ENCODE measurements at places on chromosomes 2 and 18.

DNA sequence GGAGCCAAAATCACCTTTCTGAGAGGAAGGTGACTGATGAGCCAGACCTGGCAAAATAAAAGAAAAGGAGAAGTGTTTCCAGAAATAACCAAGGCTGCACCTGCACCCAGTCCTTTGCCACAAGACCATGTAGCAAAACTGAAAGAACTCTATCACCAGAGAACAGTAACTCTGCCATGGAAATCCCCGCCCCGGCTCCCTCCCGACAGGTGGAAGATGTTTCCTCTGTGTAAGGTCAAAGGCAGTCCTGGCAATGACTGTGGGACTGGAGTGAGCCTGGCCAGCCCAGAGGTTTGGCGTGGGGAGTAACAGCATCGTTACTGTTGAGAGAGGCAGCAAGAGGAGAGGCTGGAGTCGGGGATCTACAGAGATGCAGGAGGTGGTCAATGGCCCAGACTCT lies 42.3 kb downstream of the SPRED2 start:
- no peak for DNase-seq

- no peak for DNase-seq
Measured at GRCh38 chr18:48013162-48013561, 82.7 kb upstream of the SMAD2 start.

DNA sequence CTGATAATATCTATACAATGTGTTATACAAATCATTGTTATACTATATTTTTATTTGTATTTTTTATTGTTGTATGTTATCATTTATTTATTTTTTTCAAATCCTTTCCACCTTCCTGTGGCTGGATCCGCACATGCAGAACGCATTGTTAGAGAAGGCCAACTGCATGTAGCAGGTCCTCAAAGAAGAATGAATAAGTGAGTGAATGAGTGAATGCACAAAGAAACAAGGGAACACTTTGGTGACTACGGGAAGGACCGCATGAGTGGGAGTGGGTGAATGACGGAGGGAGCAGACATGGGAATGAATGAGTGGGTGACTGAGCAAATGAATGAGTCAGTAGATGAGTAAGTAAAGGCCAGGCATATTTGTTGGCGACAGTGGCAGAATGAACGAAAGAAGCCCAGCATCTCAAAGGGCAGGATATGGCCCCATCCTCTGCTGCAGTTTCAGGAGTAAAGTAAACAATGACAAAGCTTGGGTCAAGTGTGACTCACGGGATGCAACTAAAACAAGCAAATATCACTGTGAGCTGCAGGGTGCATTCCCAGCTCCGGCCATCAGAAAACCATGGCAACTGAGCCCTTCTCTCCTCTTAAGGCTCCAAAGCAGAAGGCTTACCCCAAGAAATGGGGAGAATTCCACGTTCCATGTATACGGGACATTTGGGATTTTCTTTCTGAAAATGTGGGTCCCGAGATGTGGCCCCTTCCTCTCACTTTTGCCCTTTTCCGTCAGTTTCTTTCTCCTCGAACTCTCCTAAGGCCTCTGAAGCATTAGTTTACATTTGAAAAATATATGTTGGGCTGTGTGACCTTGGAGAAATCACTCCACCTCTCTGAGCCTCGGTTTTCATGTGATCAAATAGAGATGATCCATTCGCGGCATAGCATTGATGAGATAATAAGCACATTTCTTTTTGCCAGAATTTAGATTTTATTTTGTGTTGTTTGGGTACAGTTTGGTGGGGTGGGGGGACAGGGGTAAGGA lies 24.5 kb downstream of the KCNF1 start:
- no peak for DNase-seq

DNA sequence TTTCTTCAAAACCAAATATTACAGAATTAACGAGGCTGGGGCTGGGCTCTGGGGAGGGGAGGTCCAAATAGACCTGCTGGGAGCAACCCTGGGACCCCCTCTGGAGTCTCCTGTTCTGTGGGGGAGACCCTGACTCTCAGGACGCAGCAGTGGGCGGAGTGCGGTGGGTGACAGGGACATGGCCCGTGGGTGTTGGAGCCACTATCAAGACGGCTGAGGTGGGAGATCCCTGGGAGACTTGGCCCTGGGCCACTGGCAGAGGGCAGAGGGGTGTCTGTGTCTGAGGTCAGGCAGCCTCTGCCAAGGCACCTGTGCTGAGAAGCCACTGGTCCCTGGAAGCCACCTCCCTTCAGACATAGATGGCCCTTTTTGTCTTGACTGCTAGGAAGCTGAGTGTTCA lies 79.5 kb upstream of the CTDP1 start:
- DNase-seq, result no peak

DNA sequence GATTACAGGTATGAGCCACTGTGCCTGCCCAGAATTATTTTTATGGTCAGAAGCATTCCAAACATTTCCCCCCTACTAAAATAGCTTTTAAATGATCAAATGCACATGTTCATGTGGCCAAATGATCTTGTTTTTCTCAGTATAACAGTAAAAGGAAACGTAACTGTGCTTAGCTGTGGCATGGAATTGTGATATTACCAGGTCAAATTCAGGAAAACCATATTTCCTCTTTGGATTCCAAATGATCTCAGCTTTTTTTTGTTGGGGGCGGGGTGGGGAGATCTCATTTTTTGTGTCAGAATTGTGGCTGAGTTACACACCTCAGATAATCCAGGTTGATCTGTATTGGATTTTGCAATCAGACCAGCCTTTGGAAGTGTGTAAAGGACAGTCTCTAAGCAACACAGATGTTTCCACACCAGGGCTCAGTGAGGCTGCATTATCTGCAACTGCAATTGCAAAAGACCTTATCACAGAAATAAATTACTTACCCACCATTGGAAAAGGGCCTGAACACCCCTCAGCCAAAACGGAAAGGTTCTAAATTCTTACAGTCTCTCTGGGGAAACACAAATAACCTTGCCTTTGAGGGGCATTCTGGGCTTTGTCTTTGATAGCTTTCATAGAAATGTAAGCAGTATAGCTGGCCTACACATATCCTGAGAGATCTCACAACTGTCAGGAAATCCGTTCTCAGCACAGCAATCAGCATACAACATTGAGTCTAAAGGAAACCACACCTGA lies 8.4 kb downstream of the CASP10 start:
- no peak for DNase-seq

DNA sequence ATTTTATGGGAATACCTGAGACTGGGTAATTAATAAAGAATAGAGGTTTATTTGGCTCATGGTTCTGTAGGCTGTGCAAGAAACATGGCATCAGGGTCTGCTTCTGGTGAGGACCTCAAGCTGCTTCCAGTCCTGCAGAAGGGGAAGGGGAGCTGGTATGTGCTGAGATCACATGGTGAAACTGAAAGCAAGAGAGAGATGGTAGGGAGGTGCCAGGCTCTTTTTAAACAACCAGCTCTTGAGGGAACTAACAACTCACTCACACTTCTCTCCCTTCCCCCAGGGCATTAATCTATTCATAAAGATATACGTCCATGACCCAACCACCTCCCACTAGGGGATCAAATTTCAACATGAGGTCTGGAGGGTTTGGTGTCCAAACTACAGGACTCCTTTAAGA lies 40.1 kb downstream of the AGPS start:
- DNase-seq, result no peak

GRCh38 chr2:25881764-25882163 lies 3.5 kb upstream of the ASXL2 start:
- DNase-seq, result no peak

DNA sequence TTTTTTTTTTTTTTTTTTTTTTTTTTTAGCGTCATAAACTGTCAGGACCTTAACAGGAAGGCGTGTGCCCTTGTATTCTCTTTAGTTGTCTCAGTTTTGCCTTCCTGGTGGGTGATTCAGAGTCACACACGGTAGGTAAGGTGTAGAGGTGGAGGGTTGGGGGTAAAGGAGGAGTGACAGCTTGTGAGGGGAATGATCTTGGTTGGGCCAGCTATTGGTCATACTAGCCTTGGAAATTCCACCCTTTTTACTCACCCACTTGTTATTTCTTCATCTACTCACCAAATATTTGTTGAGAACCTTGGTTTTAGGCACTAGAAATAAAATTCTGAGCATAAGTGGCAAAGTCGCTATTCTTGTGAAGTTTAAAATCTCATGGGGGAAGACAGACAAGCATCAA lies 22.2 kb downstream of the SMIM21 start:
- DNase-seq, result no peak

GRCh38 chr2:233433794-233434193 lies 79.5 kb downstream of the DGKD start:
- DNase-seq, result no peak
